ENCODE measurements at places on chromosomes 4 and X.

DNA sequence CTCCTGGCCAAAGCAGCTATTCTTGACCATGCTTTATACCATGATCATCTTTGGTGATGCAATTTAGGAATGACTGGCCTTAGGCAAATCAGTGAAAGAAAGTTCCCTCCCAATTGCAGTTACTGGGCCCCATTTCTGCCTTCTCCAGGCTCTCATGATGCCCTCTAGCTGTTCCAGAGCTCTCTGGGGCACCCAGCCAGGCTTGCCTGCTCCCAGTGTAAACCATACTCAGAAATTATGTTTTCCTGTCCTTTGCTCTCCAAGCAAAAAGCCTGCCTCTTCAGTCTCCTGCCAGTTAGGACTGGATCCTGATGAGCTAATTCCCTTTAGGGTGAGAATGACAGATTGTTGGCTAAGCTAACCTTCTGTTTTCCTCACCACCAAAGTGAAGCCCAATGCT lies 85.3 kb upstream of the RBPJ start:
- no peak for DNase-seq

- no peak for DNase-seq
These were observed 71.0 kb upstream of the NKX1-1 start for GRCh38 chr4:1477045-1477840.

- DNase-seq, result no peak
These were observed 153.3 kb downstream of the LDB2 start for GRCh38 chr4:16745009-16745635.

GRCh38 chr4:153020457-153020856 lies 84.3 kb downstream of the FHDC1 start:
- DNase-seq, result no peak

DNA sequence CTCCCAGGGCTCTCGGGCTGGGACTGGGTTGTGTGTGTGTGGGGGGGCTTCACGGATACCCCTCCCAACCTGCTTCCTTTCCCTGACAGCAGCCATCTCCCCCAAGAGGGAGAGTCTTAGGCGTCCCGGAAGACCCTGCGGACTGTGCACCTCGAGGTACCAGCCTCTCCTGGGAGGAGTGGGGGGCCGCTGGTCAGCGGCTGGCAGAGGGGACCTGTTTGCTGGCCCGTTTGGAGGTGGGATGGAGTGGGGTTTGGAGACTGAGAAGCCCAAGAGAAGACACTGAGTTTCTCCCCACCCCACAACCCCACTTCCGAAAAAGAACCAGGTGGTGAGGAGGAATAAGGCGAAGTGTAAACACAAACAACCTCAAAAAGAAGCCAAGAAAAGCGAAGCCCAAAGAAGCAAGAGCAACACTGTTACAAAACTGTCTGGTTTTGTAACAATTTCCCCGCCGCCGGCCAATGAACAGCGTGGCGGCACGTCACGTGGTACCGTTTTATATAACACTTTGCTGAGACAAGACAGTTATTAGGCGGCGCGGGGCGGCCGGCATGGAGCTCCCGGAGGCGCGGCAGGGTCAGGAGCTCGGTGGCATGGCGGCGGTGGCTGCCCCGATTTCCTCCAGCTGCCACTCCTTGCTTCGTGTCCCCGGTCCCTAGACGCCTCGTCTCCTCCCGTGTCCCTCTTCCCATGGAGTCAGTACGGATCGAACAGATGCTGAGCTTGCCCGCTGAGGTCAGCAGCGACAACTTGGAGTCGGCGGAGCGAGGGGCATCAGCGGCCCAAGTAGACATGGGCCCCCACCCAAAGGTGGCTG lies at the start of gene LONRF3:
Gene LONRF3 (plus strand): TSS at position 531 of the 820 bp plus-strand sequence. CDS start 163 bp downstream, at position 694.
- peak; percentile 52 for DNase-seq
